ENCODE measurements at places on chromosomes 5 and 9.

DNA sequence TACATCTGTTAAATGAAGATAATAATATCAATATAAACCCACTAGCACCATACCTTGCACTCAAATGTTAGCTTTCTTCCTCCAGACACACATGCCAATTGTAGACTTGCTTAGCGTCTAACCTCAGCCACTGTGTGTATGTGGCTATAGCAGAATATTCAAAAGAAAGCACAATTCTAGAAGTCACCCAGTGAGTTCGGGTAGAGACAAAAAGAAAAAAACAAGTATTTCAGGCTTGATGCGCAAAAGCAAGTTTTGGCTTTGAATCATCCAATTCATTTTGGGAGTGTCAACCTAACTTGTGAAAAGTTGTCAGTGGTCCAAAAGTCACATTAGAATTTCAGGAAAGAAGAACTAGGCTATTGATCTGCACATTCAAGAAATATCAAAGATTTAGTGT is 167.4 kb downstream of the PRELID2 start:
- no peak for DNase-seq

GRCh38 chr9:34106110-34106509 is 20.4 kb downstream of the DCAF12 start:
- no peak for DNase-seq

GRCh38 chr9:137294091-137294680 is 7.9 kb downstream of the NRARP start:
- DNase-seq = no peak

DNA sequence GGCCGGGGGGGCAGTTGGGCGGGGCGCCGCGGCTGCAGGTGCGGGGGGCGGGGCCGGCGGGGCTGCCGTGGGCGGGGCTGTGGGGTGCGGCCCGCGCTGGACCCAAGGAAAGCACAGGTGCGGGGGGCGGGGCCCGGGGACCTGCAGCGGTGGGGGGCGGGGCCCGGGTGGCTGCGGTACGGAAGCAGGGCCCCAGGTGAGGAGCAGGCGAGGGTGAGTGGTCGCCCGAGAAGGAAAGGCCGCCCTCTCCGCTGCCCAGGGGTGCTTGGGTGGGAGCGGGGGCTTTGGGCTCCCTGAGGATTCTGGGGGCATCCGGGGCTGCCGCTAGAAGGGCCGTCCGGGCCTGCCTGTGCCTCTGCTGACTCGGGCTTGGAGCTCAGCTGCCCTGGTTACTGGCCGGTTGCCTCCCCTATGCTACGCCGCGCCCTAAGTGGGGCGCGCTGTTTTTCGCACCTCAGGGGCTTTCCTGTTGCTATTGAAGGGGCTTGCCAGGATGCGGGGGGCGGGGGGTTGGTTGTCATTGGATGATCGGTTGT is 767 bp downstream of the RALGPS1 start:
- no peak for DNase-seq

GRCh38 chr5:179536676-179537075 is 13.7 kb upstream of the RUFY1 start:
- no peak for DNase-seq
